ENCODE measurements at places on chromosomes 6 and 20.
A peak's percentile ranks its signal among the peaks of the same experiment; 100 is the strongest.

GRCh38 chr6:41568585-41569384 is 22.6 kb downstream of the FOXP4 start:
- DNase-seq, result no peak

DNA sequence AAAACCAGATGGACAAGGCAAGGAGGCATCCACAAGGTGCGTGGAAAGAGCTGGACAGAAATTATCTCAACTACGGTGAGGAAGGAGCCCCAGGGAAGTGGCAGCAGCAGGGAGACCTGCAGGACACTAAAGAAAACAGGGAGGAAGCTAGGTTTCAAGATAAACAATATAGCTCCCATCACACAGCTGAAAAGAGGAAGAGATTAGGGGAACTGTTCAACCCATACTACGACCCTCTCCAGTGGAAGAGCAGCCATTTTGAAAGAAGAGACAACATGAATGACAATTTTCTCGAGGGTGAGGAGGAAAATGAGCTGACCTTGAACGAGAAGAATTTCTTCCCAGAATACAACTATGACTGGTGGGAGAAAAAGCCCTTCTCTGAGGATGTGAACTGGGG is 26.8 kb downstream of the TRMT6 start:
- DNase-seq, result no peak

- peak; percentile 16 for DNase-seq
Measured at GRCh38 chr20:51386586-51386985, 155.9 kb downstream of the NFATC2 start.

GRCh38 chr6:56684342-56685101 is 41.8 kb upstream of the DST start:
- no peak for DNase-seq

DNA sequence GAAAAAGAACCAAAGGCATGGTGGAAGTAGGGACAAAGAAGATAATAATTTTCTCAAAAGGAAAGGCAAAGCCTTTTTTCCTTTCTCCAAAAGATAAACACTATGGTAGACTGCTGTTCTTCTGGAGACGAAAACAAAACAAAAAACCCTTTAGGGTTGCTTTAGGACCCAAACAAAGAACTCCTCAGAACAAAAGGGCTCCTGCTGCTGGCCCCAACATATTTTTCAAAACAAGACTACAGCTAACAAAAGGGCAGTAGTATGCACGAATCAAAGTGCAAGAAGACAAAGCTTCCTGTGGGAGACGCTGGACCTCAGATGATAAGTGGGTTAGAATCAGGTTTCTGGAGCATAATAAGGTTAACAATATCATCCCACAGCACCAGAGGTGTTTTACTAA is 15.8 kb downstream of the NCOA5 start:
- no peak for DNase-seq

DNA sequence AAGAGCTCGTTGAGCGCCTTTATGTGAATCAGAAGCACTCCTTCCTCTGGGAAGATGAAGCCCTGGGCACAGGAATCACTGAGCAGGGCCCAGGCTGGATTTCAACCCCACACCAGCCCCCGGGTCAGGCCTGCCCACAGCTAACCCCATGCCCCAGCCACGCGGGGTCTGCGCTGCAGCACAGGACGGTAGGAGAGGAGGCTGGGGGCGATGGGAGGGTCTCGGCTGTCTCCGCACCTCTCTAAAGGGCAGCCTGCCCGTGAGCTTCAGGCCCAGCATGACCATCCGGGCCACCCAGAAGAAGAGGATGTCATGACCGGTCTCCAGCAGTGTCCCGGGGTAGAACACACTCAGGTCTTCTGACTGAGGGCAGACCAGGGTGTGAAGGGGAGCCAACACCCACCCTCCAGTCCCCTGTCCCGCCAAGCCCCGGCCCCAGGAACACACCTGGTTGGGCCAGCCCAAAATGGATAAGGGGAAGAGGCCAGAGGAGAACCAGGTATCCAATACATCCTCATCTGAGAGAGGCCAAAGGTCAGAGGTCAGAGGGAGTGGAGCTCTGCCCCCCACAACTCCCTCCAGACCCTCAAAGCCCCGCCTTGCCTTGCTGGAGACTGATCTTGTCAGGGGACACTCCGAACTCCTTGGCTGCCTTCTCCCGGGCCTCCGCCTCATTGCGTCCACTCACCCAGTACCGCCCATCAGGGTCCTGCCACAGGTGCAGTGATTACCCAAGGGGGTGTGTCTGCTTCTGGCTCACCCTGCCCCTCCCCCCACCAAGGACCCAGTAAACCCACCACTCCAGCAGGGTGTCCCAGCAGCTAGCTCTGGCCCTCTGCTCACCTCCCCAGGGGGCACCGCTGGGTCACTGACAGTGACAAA is 4.4 kb upstream of the VWA7 start:
- no peak for DNase-seq

DNA sequence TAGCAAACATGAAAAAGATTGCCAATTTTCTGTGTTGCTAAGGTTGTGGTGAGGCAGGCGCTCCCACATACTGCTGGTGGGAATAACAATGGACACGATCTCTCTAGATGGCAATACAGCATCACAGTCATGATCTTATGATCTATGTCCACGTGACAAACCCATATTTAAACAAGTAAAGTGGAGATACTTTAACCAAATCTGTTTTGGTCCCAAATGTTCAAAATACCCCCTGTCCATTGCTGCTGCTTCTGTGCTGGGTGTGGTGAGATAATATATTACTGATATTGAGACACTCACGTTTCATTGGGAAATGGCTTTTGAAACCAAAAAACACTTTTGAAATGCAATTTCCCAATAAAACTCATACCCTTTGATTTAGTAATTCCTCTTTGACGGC is 23.0 kb downstream of the SIRPD start:
- no peak for DNase-seq

DNA sequence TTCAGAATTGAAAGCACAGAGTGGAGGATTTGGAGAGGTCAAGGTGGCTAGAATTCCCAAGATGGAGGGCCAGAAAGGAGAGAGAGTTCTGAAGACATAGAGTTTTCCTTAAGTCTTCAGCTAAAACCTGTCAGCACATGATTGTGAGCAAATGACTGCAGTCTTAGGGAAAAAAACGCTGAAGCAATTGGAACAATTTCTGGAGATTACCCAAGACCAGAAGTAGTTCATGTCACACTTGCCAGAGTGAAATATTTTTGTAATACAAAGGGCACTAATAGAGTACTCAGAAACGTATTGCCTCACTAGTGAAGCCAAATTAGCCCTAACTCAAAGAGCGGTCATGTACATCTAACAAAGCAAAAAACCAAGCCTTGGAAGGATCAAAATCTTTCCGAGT is 541.3 kb upstream of the MARCKS start:
- no peak for DNase-seq

- no peak for DNase-seq
Measured at GRCh38 chr6:159716247-159717096, 10.8 kb upstream of the WTAP start.

- DNase-seq, result no peak
Measured at GRCh38 chr6:56417823-56418222, 170.4 kb upstream of the COL21A1 start.

GRCh38 chr6:113508249-113508648 is 348.9 kb upstream of the MARCKS start:
- DNase-seq, result no peak

DNA sequence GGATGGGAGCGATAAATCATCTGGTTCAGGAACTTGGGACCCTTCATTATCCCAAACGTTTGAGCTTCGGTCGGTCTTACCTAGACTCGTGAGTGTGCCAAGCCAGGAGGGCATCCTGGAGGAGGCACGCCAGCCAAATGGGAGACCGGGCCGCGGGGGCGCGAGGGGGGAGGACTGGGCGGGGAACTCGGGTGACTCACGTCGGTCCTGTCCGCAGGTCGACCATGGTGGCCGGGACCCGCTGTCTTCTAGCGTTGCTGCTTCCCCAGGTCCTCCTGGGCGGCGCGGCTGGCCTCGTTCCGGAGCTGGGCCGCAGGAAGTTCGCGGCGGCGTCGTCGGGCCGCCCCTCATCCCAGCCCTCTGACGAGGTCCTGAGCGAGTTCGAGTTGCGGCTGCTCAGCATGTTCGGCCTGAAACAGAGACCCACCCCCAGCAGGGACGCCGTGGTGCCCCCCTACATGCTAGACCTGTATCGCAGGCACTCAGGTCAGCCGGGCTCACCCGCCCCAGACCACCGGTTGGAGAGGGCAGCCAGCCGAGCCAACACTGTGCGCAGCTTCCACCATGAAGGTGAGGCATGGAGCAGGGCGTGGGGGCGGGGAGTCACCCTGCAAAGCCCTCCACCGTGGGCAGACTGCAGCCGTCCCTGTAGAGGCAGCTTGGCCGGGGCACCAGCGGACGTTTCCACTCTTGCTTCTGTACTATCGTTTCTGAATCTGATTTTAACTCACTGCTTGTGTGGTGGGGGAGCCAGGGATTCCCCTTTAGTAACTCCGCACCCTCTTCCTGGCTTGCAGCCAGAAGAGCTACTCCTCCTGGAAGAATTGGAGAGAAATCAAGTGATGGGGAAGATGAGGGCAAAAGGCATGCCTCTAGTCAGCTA is 2.7 kb downstream of the BMP2 start:
- no peak for DNase-seq

- no peak for DNase-seq
Measured at GRCh38 chr6:4794140-4794707, 18.0 kb downstream of the CDYL start.

DNA sequence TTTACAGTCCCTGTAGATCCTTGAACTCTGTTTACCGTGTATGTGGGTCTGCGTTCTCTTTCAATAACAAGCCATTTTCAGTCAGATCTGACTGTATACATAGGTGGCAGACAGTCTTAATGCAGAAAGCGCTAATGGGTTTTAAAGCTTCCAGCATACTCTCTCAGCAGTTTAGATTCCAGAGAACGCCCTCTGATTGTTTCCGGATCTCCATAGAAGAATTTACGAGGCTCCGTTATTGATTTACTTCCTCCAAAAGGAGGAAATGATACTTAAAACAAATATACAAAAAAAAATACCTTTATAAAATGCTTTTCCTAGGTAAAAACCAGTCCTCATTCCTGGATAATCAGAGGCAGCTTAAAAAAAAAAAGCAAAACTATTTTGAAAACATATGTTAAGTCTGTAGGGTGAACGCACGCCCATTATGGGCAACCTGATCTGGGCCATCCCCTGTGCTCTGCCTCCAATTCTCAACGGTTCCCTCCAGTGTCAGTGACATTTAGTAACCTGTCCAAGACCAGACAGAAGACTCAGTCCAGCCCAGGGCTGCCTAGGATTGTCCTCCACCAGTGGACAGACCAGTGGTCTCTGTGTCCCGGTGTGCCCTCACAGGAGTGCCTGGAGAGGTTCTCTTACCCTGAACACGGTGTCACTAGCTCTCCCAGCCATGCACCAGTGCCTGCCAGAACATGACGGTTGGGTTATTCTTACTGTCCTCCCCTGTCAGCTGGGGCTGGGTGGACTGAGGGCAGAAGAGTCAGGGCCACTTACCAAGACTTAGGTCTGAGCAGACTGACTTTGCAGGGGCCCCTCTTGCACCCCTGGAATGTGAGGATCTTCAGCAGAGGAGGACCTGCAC is 217.3 kb downstream of the ARID1B start:
- no peak for DNase-seq

DNA sequence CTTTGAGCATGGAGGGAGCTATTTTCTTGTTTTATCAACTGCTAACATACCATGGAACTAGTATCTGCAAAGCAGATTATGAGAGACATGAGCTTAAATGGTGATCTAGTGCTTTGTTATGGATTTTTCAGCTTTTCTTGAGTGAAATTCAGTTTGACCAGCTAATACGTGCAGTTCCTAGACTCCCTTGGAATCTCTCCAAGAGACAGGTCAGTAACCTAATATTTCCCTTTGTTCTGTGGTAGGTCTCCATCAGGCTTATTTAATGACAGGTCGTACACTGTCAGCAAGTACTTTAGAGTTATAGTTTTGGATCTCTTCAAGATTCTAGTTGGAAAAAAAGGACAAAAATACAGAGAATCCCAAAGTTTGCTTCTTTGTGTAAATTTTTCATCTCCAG is 43.9 kb downstream of the HDAC2 start:
- no peak for DNase-seq

- no peak for DNase-seq
Measured at GRCh38 chr20:61847420-61847748, 218.3 kb downstream of the TAF4 start.

GRCh38 chr6:156449128-156449527 is 328.1 kb upstream of the ARID1B start:
- DNase-seq, result no peak

- DNase-seq, result no peak
Measured at GRCh38 chr6:106591111-106591825, 38.0 kb downstream of the RTN4IP1 start.

DNA sequence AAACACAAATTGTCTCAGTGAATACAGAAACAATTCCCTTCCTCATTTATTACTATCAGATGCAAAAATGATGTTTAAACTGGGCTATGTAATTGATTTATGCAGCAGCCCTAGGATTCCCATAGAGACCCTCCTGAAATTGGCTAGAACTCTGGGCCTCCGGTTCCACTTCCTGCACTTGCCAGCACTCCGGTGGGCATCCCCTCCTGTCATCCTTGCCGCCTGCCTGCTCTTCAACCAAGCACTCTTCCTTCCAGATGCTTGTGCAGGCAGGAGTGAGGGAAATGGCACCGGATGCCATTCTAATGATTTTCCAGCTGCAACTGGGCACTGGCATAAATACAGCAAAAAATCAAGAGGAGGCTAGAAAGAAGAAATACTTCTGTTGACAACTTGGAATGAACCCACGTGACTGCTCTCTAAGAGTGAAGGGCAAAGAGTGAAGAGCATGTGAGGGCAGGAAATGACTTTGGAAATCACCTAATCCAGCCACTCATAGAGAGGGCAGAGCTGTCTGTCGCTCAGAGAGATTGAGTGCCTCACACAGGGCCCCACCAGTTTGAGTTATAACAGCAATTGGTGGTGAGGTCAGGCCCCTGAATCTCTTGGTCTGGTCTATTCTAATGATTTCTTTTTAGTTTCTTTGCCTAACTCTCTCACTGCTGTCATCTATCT is 3.7 kb upstream of the NEDD9 start:
- peak; percentile 23 for DNase-seq

DNA sequence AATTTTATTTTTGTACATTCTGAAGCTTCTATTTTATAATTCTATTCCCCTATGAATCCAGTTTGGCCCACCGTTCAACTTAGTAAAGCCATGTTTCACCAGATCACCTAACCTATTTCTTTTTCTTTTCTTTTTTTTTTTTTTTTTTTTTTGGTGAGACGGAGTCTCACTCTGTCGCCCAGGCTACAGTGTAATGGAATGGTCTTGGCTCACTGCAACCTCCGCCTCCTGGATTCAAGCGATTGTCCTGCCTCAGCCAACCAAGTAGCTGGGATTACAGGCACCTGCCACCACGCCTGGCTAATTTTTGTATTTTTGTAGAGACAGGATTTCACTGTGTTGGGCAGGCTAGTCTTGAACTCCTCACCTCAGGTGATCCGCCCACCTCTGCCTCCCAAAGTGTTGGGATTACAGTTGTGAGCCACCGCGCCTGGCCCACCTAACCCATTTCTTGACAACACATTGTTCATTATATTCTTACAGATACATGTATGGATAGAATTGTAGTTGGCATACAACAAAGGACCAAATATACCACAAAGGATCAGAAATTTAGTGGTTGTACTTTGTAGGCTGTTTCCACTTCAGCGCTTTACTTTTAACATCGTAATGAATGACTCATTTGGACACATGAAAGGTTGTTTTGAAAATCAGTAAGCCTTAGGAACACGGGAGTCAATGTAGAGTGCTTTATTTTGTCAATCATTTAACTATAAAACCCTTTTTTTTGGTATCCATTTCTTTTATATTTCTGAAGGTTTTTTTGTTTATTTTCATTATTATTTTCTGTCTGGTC is 63.2 kb downstream of the GJA1 start:
- no peak for DNase-seq

GRCh38 chr20:60389882-60390281 is 431.7 kb downstream of the CDH26 start:
- no peak for DNase-seq

All from T-helper 9 cell (primary cell).